Naive B cell (primary cell): ENCODE measurements at places on chromosomes 1 and 21.

DNA sequence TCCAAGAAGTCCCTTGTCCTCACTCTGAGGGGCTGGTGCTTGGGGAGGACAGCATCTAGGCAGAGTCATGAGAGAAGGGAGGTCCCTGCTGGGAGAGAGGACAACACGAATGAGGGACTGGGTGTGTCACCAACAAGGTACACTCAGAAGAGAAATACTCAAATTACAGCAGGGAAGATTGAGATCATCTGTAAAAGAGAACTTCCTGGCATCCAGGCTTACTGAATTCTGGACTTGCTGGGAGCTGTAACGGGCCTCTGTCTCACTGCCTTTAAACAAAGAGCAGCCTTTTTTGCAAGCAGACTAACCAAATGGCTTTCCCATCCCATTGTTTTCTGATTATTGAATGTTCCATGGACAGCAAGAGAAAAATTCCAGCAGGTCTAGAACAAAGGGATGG is 195.7 kb upstream of the RAB4A start:
- H3K27ac ChIP-seq, result no peak overlapping the region
- DNase-seq, result no peak
- H3K4me1 ChIP-seq, result no peaks in the 10 kb centered on the region
- H3K4me3 ChIP-seq, result no peak overlapping the region

DNA sequence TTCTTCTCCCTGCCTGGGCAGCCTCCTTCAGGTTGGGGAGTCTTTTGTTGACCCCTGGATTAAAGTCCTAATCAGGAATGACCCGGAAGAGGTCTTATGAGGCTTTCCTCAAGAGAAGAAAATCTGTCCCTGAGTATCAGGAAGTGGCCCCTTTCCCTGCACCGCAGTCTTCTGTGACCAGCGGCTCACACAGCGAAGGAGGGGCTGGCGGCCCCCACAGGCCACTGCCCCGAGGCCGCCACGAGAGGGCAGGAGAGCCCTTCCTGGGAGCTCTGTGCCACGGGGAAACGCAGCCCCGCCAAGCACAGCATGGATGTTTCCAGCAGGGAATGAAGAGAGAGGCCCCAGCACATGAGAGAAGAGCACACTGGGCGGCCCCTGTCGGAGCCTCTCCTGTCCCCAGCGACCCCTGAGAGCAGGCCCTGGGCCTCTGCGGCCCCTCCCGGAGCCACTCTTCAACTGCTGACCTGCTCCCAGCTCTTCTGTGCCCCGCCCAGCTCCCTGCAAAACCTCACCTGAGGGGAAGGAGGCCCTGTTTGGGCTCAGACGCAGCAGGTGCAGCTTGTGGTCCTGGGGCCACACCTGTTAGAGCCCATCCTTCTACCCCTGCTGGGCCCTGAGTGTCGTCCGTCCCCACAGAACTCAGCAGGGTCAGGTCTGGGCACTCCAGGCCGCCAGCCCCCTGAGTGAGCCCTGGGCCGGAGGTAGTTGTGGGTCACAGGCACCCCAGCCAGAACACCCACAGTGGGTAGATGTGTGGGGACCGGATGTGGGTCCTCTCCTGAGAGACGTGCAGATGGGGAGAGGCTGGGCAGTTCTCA is 4.9 kb upstream of the POFUT2 start:
- no peak overlapping the region for H3K27ac ChIP-seq
- H3K36me3 ChIP-seq, result no peaks in the 10 kb centered on the region
- H3K4me3 ChIP-seq, result peak overlapping the region; percentile 47
- H3K27me3 ChIP-seq, result no peaks in the 10 kb centered on the region
- peaks cover 17% of the 10 kb centered on the region for H3K4me1 ChIP-seq
- peak; percentile 69 for DNase-seq

DNA sequence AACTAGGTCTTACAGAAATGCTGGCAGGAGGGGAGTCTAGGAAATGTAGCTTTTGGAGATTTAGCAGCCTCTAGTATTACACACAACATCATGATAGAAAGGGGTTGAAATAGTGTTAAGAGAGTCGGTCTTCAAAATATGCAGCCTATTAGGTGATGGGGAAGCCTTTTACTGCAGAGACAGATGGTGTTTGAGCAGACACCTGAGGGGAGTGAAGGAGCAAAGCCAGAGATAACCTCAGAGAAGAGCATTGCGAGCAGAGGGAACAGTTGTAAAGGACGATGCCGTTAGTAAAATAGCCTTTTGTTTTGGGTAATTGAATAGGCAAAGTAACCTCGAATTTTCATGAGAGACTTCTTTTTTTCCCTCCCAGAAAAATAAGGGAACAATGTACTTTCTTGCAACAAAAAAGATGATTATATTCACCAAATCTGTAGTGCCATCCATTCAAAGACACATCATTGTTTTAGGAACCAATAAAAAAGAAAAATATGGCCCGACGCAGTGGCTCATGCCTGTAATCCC is 66.3 kb upstream of the KIF1B start:
- no peaks in the 10 kb centered on the region for H3K27me3 ChIP-seq
- no peak overlapping the region for H3K4me3 ChIP-seq
- DNase-seq, result no peak
- peaks cover 16% of the 10 kb centered on the region for H3K36me3 ChIP-seq

DNA sequence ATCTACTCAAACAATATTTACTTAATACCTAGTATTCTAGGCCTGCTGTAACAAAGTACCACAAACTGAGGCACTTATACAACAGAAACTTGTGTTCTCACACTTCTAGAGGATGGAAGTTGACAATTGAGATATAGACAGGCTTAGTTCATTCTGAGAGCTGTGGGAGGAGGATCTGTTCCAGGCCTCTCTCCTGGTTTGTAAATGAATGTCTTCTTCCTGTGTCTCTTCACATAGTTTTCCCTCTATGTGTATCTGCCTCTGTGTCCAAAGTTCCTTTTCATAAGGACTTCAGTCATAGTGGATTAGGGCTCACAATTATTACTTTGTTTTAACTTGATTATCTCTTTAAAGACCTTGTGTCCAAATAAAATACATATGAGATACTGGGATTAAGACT is 251.1 kb downstream of the COL11A1 start:
- no peak overlapping the region for H3K4me3 ChIP-seq
- H3K27ac ChIP-seq, result no peak overlapping the region
- H3K27me3 ChIP-seq, result no peaks in the 10 kb centered on the region
- no peaks in the 10 kb centered on the region for H3K4me1 ChIP-seq

DNA sequence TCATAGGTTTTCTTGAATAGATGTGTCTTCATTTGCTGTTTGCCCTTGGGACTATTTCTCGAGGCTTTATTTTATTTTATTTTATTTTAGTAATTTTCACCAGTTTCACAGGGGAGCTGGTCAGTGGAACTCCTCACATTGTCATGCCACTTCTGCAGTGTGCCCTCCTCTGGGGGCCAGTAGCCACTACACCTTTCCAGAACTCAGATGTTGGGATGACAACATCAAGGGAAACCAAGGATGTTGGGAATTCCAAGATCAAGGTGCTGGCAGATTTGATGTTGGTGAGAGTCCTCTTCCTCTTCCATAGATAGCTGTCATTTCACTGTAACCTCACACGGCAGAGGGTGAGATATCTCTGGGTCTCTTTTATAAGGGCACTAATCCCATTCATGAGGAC is 35.5 kb downstream of the SLC26A9 start:
- no peaks in the 10 kb centered on the region for H3K27me3 ChIP-seq
- no peaks in the 10 kb centered on the region for H3K4me1 ChIP-seq
- H3K36me3 ChIP-seq, result no peaks in the 10 kb centered on the region
- no peak for DNase-seq

- H3K4me1 ChIP-seq, result peaks cover 21% of the 10 kb centered on the region
- peaks cover 10% of the 10 kb centered on the region for H3K36me3 ChIP-seq
- H3K27ac ChIP-seq, result peak overlapping the region; percentile 38
- no peak for DNase-seq
- peaks cover 45% of the 10 kb centered on the region for H3K27me3 ChIP-seq
Observed at GRCh38 chr21:17513214-17514123, 626 bp downstream of the CXADR start.

DNA sequence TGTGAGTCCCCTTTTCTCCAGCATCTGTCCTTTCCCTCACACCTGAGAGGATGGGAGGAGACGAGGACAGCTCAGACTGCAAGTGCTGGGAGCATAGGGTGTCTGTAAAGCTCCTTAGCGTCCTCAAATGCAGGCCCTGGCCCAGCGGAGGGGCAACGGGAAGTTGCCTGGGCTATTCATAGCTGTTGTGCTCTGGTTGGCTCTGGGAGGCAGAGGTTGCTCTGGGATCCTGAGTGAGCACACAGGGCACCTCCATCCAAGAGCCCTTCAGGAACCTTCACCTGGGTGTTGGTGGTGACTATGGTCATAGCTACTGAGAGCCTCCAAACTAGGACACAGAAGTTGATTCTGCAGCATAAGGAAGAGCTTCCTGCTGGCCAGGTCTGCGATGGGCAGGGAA is 2.6 kb downstream of the PADI1 start:
- H3K4me3 ChIP-seq, result peak overlapping the region; percentile 66
- peaks cover 10% of the 10 kb centered on the region for H3K27me3 ChIP-seq
- peaks cover 34% of the 10 kb centered on the region for H3K4me1 ChIP-seq
- H3K36me3 ChIP-seq, result no peaks in the 10 kb centered on the region
- DNase-seq, result no peak

- no peak overlapping the region for H3K27ac ChIP-seq
- H3K36me3 ChIP-seq, result no peaks in the 10 kb centered on the region
- DNase-seq, result no peak
- no peak overlapping the region for H3K4me3 ChIP-seq
- H3K27me3 ChIP-seq, result peaks cover 24% of the 10 kb centered on the region
Observed at GRCh38 chr1:180262628-180263488, 32.8 kb downstream of the LHX4 start.

DNA sequence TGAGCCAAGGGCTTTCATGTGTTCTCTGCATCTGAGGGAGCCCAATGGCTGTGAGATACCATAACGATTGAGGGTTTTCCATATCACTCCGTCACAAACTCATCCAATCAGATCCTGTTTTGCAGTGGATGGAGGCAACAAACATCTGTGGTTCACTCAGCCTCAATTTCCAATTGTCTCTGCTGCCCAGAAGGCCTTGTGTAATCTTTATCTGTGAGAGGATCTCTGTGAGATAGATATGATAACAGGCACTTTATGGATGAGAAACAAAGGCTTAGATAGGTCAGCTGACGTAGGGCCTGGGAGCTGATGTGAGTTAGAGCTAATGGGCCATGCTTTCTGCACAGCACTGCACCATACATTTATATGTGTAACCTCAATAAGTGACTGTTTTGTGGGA is 3.3 kb upstream of the MTARC1 start:
- H3K4me3 ChIP-seq, result no peak overlapping the region
- peaks cover 7% of the 10 kb centered on the region for H3K36me3 ChIP-seq
- H3K4me1 ChIP-seq, result no peaks in the 10 kb centered on the region
- DNase-seq, result no peak

- no peaks in the 10 kb centered on the region for H3K4me1 ChIP-seq
- no peaks in the 10 kb centered on the region for H3K36me3 ChIP-seq
- DNase-seq, result no peak
Observed at GRCh38 chr1:214861615-214862014, 220.9 kb upstream of the KCNK2 start.

- H3K36me3 ChIP-seq, result no peaks in the 10 kb centered on the region
- H3K27ac ChIP-seq, result peak overlapping the region; percentile 89
- H3K27me3 ChIP-seq, result no peaks in the 10 kb centered on the region
- no peak for DNase-seq
Observed at GRCh38 chr1:9824702-9825089, 931 bp upstream of the CLSTN1 start.

GRCh38 chr1:9253004-9253403 is 18.4 kb downstream of the H6PD start:
- H3K27me3 ChIP-seq, result no peaks in the 10 kb centered on the region
- H3K36me3 ChIP-seq, result peaks cover 6% of the 10 kb centered on the region
- H3K4me3 ChIP-seq, result no peak overlapping the region
- DNase-seq, result no peak

GRCh38 chr21:36849461-36850105 is 116.9 kb downstream of the HLCS start:
- DNase-seq, result no peak
- no peak overlapping the region for H3K27ac ChIP-seq
- H3K27me3 ChIP-seq, result no peaks in the 10 kb centered on the region

GRCh38 chr1:91166106-91166712 is 144.4 kb upstream of the ZNF644 start:
- no peaks in the 10 kb centered on the region for H3K27me3 ChIP-seq
- no peak overlapping the region for H3K4me3 ChIP-seq
- DNase-seq, result peak; percentile 9

DNA sequence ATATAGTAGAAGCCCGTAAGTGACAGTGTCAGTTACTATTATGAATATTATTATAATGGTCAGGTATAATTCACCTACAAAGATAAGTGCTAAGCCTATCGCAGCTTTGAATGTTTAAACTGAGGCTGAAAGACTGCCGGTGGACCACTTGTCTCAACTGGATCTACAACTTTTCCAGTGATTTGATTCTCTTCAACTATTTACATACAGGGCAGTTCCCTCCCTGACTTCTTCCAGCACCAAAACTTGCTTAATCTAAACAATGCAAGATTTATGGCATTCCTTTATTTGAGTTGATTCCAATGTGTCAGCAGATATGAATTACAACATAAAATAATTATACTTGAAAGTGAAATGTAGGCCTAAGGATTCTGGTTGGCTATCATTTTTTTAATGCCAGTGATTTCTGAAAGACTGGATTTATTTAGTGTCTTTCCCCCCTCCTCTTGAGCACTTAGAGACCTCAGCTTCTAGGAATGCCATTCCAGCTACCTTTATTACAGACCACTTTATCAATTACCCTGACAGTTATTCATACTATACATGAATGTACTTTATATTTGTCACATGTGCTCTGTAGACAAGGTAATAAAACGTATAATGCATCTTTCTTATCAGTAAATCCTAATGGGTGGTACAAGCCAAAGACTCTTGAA is 153.3 kb upstream of the C8B start:
- H3K36me3 ChIP-seq, result no peaks in the 10 kb centered on the region
- no peak overlapping the region for H3K4me3 ChIP-seq
- no peaks in the 10 kb centered on the region for H3K4me1 ChIP-seq
- H3K27ac ChIP-seq, result no peak overlapping the region
- no peak for DNase-seq

DNA sequence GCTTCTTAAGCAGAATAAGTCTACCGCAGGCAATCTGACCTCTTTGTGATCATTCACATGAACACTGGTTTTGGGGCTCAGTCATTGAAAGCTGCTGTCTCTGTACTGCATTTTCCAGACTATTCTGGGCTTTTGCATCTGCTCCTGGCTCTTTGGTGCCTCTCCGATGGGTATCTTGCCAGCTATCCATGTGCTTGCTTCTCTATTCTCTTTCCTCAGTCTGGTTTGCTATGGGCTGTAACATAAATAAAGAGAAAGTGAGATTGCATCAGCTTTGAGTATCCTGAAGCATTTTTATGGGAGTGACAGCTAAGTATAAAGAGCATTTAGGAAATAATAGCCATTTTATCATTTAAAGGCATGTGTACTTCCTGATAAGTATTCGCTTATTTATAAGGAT is 70.7 kb downstream of the C1orf21 start:
- peaks cover 10% of the 10 kb centered on the region for H3K4me1 ChIP-seq
- H3K27ac ChIP-seq, result no peak overlapping the region
- H3K4me3 ChIP-seq, result no peak overlapping the region
